ENCODE measurements at places on chromosomes 3 and 15.

- DNase-seq = no peak
Observed at GRCh38 chr15:67068710-67069400, 3.5 kb downstream of the SMAD3 start.

DNA sequence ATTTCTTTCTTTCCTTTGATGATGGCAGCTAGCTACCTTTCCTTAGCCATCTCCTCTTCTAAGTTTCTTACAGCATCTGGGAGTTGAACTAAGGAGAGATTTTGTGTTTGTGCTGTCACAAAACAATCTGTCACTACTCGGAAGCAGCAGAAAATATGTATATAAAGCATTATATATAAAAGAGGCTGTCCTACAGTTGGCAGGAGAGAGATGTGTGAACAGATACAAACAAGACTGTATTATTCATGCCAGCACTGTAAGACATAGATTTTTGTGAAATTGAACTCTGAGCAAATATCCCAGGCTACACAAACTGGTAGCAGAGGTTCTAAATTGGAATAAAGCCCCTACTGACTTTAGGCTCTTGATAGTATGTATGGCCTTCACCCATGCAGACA, 577.5 kb upstream of the NECTIN3 start:
- DNase-seq = no peak

GRCh38 chr15:88337993-88338392, 81.5 kb upstream of the NTRK3 start:
- DNase-seq = no peak

- no peak for DNase-seq
Observed at GRCh38 chr3:180466401-180467011, 135.5 kb upstream of the TTC14 start.

DNA sequence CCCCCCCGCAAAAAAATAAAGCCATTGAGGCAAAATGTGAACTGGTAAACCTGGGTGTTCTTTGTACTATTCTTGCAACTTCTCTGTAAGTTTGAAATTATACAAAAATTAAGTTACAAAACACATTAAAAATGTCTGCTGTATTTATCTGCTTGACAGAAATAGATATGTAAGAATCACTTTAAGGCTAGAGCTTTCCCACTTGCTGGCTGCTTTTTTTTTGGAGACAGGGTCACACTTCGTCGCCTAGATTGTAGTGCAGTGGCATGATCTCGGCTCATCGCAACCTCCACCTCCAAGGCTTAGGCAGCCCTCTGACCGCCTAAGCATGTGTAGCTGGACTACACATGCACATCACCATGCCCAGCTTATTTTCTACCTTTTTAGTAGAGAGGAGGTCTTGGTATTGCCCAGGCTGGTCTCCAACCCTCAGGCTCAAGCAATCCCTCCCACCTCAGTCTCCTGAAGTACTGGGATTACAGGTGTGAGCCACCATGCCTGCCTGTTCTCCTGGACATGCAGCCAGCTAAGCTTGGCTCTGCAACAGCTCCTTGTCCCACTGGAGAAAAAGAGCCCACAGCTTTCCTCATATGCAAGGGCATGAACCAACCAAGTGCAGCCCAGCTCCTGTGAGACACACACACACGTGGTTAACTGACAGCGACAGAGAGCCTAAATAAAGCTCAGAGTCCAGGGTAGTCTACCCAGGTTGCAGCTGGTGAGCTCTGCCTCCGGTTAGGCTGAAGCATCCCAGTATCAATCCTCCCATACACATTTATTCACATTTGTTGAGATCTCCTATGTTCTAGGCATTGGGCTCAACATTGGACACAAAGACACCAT, 4.5 kb downstream of the RPS17 start:
- DNase-seq = no peak

- no peak for DNase-seq
Observed at GRCh38 chr3:144344925-144345548, 373.4 kb downstream of the DIPK2A start.

GRCh38 chr15:100860829-100861510, 18.7 kb upstream of the ALDH1A3 start:
- DNase-seq = no peak

DNA sequence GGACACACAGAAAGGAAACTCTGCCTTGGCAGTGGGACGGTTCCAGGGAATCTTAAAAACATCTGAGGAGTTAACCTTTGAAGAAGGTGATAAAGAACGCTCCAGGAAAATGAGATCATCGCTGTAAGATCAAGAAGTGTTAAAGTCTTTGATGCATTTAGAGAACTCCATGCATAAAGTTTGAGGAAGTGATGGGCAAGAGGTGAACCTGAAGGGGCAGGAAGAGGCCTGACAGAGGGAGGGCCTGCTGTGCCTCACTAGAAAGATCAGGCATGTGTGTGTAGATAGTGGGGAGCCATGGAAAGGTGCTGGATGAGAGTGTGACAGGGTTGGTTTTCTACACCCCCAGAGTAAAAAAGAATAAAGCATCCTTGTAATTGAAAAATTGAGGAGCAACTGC, 889.2 kb downstream of the MCTP2 start:
- DNase-seq = no peak

All from NCI-H1417 (cell line).